SK-N-SH (cell line): ENCODE measurements at places on chromosomes 3 and 15. TPM values are rescaled to one million over a fixed set of nuclear protein-coding genes. Genes with fewer than 3 reads are reported as not detected.

Gene RASGRF1
- polyA plus RNA-seq = 0.10 TPM in 1 of 2 replicates, not detected in the other

Gene SPINK8
- not detected in 2 replicates for polyA plus RNA-seq

Gene CAND2
- polyA plus RNA-seq = 1.5 TPM in 2 replicates

Gene ACTRT3
- polyA plus RNA-seq = 1.2 and 1.6 TPM in 2 replicates
